ENCODE measurements at places on chromosomes 5 and 9. TPM values are rescaled to one million over a fixed set of nuclear protein-coding genes. Genes with fewer than 3 reads are reported as not detected.
A peak's percentile ranks its signal among the peaks of the same experiment; 100 is the strongest.

GRCh38 chr5:22542340-22542739 is 310.8 kb downstream of the CDH12 start:
- H3K27me3 ChIP-seq = no peaks in the 10 kb centered on the region
- H3K4me1 ChIP-seq = no peaks in the 10 kb centered on the region
- no peak for DNase-seq
- no peaks in the 10 kb centered on the region for H3K36me3 ChIP-seq
- no peak overlapping the region for H3K27ac ChIP-seq

DNA sequence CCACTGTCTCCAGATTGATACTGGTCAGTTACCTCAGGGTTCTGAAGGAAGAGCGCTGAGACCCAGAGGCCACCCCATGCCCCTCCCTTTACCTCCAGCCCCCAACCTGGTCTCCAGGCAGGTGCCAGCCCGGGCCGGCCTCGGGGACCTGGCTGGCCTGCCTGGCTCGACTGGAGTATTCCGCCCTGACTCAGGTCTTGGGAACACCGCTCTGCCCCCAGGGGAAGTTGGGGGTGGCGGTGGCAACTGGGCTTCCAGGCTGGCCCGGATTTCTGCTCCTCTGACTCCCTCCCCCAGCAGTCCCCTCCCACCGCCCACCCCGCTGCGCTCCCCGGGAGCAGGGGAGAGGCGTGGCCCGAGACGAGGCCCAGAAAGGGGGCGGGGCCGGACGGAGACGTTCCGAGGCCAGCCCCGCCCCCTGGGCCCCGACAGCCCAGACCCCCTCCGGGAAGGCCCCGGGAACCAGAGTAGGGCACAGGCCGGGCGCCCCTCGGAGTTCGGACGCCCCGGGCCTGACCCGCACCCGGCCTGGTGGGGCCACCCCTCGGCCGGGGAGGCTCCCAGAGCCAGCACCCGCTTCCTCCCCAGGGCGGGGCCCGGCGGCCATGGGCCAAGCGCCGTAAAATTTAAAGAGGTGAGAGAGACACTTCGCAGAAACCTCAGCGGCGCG is 82.5 kb upstream of the ZBTB43 start:
- H3K27me3 ChIP-seq = no peaks in the 10 kb centered on the region
- peak; percentile 80 for DNase-seq
- H3K4me1 ChIP-seq = peaks cover 14% of the 10 kb centered on the region
- peak overlapping the region; percentile 60 for H3K4me3 ChIP-seq
- peak overlapping the region; percentile 89 for H3K27ac ChIP-seq
- no peaks in the 10 kb centered on the region for H3K36me3 ChIP-seq

GRCh38 chr9:27421577-27421976 is 102.5 kb upstream of the IFNK start:
- no peaks in the 10 kb centered on the region for H3K27me3 ChIP-seq
- H3K36me3 ChIP-seq = no peaks in the 10 kb centered on the region
- no peak overlapping the region for H3K27ac ChIP-seq
- no peak overlapping the region for H3K4me3 ChIP-seq
- DNase-seq = no peak

DNA sequence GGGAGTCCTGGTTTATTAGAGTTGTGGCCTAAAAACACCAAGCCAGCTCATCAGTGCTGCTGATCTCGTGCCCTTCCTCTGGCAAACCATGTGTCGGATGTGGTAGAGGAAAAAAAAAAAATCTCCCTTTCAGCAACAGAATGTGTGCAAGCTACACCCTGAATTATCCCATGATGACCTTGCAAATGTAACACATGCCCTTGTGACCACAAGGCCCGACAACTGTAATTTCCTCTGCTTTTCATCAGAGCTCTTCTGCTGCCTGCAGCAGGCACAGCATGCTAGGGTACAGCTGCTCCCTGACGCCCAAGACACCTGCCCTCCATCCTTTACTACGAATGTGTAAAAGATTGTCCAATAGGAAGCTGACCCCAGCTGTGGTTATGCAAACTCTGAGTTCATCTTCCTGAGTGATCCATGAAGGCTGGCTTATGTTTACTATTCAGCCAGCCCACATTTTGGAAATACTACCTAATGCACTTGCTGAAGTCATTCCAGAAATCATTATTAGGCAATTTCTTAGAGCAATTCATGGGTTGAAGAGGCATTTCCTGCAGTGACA is 14.6 kb upstream of the BNC2 start:
- no peaks in the 10 kb centered on the region for H3K4me1 ChIP-seq
- H3K27ac ChIP-seq = no peak overlapping the region
- DNase-seq = no peak
- no peaks in the 10 kb centered on the region for H3K36me3 ChIP-seq
- no peak overlapping the region for H3K4me3 ChIP-seq
- no peaks in the 10 kb centered on the region for H3K27me3 ChIP-seq

GRCh38 chr5:57804007-57804444 is 321.4 kb upstream of the ACTBL2 start:
- H3K27me3 ChIP-seq = no peaks in the 10 kb centered on the region
- no peak overlapping the region for H3K27ac ChIP-seq
- DNase-seq = peak; percentile 54
- no peak overlapping the region for H3K4me3 ChIP-seq

GRCh38 chr9:94166976-94167346 is 82.7 kb downstream of the PTPDC1 start:
- H3K27ac ChIP-seq = peak overlapping the region; percentile 98
- no peak for DNase-seq
- peak overlapping the region; percentile 64 for H3K4me3 ChIP-seq
- no peaks in the 10 kb centered on the region for H3K27me3 ChIP-seq

DNA sequence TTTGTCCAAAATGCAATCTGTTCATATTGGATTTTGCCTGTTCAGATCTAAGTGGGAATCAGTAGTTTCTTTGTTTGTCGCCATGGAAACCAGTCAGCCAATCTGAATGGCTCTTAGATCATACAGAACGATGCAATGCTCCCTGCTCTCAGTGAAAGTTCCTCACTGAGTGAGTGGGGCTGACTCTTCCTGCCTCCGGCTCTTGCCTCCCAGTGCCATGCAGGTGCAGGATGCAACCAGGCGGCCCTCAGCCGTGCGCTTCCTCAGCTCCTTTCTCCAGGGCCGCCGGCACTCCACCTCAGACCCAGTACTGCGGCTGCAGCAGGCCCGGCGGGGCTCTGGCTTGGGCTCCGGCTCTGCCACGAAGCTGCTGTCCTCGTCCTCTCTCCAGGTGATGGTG is at the start of gene PTPDC1:
Gene PTPDC1 (plus strand): TSS at position 151 of the 400 bp plus-strand sequence. CDS start 67 bp downstream, at position 218.
- H3K4me1 ChIP-seq = peaks cover 18% of the 10 kb centered on the region
- peak within 1 kb of the TSS; percentile 25 for H3K27ac ChIP-seq
- no peaks in the 10 kb centered on the region for H3K36me3 ChIP-seq
- H3K4me3 ChIP-seq = no peak within 1 kb of the TSS

Gene SCGB3A2
- polyA plus RNA-seq = not detected

- DNase-seq = no peak
- no peaks in the 10 kb centered on the region for H3K4me1 ChIP-seq
- H3K27ac ChIP-seq = no peak overlapping the region
- no peaks in the 10 kb centered on the region for H3K27me3 ChIP-seq
- no peaks in the 10 kb centered on the region for H3K36me3 ChIP-seq
These were observed 378.6 kb downstream of the ICE1 start for GRCh38 chr5:5800801-5801761.

- H3K4me1 ChIP-seq = peaks cover under 1% of the 10 kb centered on the region
- H3K27me3 ChIP-seq = no peaks in the 10 kb centered on the region
- H3K4me3 ChIP-seq = no peak overlapping the region
- peaks cover 41% of the 10 kb centered on the region for H3K36me3 ChIP-seq
- H3K27ac ChIP-seq = peak overlapping the region; percentile 7
- DNase-seq = peak; percentile 50
These were observed 9.9 kb downstream of the AK1 start for GRCh38 chr9:127867356-127868277.

Gene DTWD2
- polyA plus RNA-seq = 0.65 TPM

Gene CBY3
- not detected for polyA plus RNA-seq

Gene PTGES
- polyA plus RNA-seq = 9.9 TPM

DNA sequence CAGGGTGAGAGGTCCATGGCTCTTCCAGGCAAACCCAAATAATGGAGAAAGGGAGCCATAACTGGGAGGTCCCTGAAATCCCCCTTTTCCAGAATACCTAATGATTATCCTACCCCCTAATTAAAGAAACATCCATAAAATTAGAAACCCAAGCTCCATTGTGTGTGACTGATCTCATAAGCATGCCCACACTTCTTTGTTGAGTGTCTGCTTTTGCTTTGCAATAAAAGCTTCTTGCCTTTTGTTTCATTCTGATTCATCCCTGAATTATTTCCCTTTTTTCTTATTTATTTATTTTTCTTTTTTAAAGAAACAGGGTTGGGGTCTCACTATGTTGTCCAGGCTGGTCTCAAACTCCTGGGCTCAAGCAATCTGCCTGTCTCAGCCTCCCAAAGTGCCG is 33.1 kb downstream of the BTF3 start:
- no peak for DNase-seq
- peaks cover 1% of the 10 kb centered on the region for H3K4me1 ChIP-seq
- H3K27ac ChIP-seq = no peak overlapping the region
- no peak overlapping the region for H3K4me3 ChIP-seq
- no peaks in the 10 kb centered on the region for H3K36me3 ChIP-seq

Gene ITGA2
- 3.7 TPM for polyA plus RNA-seq

DNA sequence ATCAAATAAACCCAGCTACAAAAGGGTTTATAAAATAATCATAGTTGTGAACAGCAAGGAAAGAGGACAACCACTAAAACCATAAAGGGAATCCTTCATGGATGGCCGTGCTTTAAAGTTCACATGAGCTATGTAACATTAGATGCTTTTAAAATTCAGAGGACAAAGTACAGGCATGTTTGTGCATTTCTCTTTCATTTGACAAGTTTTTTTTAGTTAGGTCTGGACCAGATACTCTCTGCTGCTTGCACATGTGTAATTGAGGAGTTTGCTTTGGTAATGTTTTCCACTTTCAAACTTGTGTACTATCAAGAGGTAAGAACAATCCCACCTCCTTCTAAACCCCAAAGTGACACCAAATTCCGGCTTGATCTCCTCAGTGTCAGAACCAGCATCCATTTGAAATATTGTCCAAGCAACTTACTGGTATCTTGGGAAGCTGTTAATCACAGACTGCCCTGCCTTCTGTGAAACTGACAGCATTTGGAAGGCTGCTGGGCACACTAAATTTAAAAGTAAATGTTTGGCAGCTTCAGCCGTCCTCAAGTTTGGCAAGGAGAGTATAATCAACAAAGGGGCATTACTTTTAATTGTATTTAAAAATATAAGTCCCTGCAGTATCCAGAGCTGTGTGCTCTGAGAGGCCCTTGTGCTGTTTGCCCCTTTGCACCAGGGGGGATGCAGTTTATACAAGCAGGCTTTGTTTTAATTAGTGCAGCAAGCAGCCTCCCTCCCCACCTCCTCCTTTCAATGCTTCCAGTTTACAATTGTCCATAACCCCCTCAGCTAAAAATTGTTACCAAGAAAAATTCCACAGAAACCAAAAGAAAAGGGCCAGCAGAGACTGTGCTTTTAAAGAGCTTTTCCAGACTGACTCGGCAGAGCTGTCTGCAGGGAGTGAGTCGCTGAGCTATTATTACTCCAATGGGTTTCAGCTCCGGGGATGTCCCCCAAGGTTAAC is 328.3 kb upstream of the MPDZ start:
- H3K27ac ChIP-seq = no peak overlapping the region
- peak; percentile 30 for DNase-seq
- peaks cover 4% of the 10 kb centered on the region for H3K4me1 ChIP-seq
- no peaks in the 10 kb centered on the region for H3K36me3 ChIP-seq
- H3K4me3 ChIP-seq = no peak overlapping the region

DNA sequence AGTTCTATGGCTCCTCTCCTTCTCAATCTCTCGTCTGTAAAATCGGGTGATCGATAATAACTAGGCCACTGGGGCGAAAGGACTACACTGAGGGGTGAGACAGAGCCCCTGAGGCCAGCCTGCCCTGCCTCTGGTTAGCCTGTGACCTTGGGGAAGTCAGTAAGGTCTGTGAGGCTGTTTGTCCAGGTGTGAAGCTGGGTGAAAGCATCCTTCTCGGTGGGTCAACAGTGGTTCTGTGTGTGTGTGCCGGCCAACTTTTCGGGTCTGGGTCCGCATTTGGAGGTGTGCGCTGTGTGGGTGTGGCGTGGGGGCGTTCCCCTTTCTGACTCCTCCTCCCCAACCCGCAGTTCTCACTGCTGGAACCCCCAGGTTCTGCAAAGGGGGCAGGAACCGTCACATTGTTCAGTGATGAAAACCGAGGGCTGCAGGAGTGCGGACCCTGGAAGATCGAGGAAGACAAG is 5.0 kb upstream of the RNF44 start:
- H3K4me3 ChIP-seq = peak overlapping the region; percentile 76
- peak; percentile 49 for DNase-seq
- H3K36me3 ChIP-seq = no peaks in the 10 kb centered on the region
- peaks cover 49% of the 10 kb centered on the region for H3K4me1 ChIP-seq
- H3K27me3 ChIP-seq = no peaks in the 10 kb centered on the region

Gene ZDHHC11B
- 0.93 TPM for polyA plus RNA-seq

- H3K27me3 ChIP-seq = peaks cover 7% of the 10 kb centered on the region
- no peak overlapping the region for H3K27ac ChIP-seq
- no peaks in the 10 kb centered on the region for H3K36me3 ChIP-seq
These were observed 5.6 kb downstream of the ZNF462 start for GRCh38 chr9:106868565-106868964.

- no peaks in the 10 kb centered on the region for H3K27me3 ChIP-seq
- DNase-seq = no peak
- H3K27ac ChIP-seq = no peak overlapping the region
These were observed 8.8 kb upstream of the UBE2QL1 start for GRCh38 chr5:6439588-6440550.

DNA sequence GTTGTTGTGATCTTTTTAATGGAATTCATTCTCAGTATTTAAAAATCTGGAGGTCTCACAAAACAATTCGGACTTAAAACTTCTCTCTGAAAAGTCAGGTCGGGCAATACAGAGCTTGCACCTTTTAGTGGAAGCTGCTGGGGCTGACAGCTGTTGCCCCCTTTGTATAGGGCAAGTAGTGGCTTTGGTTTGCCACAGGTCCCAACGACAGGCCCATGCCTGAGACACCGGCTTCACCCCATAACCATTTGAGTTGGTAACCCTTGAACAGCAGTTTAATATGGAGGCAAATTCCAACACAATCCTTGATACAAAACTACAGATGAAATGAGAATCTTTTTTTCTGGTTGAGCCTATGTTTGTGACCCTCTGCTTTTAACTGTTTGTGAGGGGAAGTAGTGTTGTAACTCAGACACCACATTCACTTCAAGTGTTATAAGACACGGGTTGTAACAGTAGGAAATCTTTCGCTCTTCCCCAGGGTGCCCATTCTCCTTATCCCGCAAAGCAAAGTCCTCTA is 752 bp upstream of the GLRX start:
- H3K4me3 ChIP-seq = peak overlapping the region; percentile 87
- no peaks in the 10 kb centered on the region for H3K27me3 ChIP-seq
- H3K4me1 ChIP-seq = peaks cover 85% of the 10 kb centered on the region
- no peaks in the 10 kb centered on the region for H3K36me3 ChIP-seq
- peak overlapping the region; percentile 96 for H3K27ac ChIP-seq
- no peak for DNase-seq

Gene APBA1
- 0.76 TPM for polyA plus RNA-seq

Gene GABRA1
- polyA plus RNA-seq = 0.05 TPM

Gene SLC46A2
- not detected for polyA plus RNA-seq

Measured in stomach (tissue), 19 donors.